ENCODE measurements at places on chromosomes 4 and X.
A peak's percentile ranks its signal among the peaks of the same experiment; 100 is the strongest.

DNA sequence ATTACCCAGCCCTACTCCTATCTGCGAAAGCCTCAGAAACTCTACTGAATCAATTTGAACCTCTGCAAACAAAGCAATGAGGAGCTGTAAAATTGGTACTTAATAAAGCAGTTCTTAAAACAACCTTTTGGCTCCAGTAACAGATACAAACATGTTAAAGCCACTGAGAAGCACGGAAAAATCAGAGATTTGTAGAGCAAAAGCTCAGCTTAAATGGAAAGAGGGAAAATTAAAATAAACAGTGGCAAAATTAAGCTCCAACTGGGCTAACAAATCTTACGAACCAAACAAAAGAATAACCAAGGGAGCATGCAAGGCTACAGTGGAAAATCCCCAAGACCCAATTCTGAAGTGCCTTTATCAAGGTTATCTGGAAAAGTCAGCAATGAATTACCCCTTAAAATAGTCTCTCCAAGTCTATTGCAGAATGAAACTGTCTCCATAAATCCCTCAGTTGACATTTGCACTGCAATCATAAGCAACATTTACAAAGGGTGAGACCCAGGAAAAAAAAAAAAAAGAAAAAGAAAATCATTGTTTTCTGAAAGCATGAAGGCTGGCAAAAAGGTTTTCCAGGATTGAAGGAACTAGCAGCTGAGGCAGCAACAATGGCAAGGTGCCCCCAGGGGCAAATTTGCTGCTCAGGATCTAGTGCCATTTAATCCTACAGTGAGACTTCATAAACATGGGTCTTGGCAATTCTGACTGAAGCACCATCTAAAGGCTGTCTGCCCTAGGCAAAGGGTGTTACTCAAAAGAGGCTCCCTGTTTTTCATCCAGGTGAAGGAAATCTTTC is 40.1 kb downstream of the USP46 start:
- DNase-seq, result no peak

DNA sequence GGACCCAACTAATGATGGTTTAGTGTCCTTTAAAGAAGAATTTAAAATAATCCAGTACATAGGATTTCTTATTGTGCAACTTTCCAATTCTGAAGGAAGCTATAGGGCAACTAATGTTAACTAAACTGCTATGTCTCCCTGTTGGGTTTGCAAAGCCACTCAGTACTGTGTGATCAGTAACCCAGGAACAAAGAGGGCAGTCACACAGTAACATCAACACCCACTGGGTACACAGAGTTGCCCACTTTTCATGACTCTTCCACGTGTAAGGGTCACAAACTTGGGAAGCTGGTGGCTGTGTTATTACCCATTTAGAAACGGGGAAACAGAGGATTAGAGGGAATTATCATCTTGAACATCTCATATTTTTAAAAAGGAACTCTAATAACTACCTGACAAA is 555.0 kb upstream of the DIPK2B start:
- no peak for DNase-seq

- peak; percentile 82 for DNase-seq
Measured at GRCh38 chr4:5050520-5051277, 581 bp upstream of the STK32B start.

DNA sequence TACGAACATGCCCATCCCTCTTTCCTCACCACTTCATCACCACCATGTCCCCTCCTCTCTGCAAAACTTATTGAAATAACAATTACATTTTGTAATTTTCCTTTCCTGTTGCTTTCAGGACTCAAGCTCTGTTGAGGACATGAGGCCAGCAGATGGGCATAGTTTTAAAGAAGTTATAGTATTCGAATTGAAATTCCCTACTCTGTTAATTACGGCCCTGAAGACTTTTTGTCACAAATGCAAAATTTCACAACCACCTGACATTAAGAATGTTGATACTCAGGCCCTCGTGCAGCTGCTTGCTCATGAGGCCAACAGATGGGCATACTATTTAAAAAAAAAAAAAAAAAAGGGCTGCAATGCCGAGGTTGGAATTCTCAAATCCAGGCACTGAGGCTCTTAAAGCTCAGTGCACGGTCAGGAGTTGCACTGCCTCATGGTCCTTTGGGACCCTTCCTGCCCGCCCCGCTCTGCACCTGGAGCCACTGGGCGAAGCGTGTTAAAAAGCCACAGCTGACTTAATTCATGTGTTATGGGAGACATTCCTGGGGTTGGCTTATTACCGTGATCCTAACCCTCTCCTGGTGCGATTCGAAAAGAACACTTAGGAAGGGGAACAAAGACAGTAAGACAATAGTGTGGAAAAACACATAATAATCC is 34.2 kb upstream of the FAT1 start:
- DNase-seq, result no peak

- DNase-seq, result no peak
Measured at GRCh38 chrX:143095321-143095720, 69.6 kb downstream of the SPANXN4 start.

- no peak for DNase-seq
Measured at GRCh38 chr4:185119927-185120630, 23.0 kb upstream of the SLC25A4 start.

DNA sequence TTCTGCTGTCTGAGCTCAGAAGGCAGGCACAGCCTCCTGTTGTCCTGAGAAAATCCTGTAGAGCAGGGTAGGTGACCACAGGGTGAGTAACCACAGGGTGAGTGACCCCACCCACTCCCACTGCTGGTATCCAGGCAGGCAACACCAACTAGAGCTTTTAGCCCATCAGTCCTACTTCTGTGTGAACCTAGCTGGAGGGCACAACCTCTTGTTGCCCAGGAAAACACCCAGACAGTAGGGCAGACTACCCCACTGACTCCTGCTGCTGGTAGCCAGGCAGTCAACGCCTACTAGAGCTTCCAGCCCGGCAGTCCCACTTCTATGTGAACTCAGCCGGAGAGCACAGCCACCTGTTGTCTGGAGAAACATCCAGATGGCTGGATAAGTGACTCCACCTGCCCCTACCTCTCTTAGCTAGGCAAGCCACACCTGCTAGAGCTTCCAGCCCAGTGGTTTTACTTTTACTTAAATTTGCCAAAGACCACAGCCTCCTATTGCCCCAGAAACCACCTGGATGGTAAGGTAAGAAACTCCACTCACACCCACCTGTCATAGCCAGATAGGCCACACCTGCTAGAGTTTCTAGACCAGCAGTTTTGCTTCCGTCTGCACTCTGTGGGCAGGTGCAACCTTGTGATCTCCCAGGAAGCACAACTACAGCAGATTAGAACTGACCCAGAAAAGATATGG is 371.6 kb downstream of the INPP4B start:
- DNase-seq, result no peak

GRCh38 chrX:125769628-125770027 is 396.5 kb downstream of the DCAF12L2 start:
- DNase-seq, result no peak

DNA sequence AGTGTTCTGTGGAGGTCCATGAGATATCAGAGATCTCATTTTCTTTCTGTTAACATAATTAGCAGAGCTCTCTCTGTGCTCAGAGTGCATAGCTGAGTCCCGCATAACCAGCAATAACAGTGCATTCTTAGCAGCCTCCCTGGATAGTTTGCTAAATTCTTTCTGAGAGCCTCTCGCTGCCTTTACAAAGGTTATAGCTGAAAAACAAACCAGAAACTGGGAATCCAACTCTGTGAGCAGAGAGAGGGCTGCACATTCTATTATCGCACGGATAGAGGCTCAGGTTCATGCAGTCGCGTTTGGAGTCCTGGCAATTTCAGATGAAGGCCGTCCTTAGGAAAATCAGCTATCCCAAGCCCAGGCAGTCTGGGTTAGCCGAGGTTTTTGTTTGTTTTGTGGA is 1.2 kb downstream of the ENPP6 start:
- no peak for DNase-seq

- no peak for DNase-seq
Measured at GRCh38 chr4:87122252-87122651, 98.2 kb downstream of the KLHL8 start.

DNA sequence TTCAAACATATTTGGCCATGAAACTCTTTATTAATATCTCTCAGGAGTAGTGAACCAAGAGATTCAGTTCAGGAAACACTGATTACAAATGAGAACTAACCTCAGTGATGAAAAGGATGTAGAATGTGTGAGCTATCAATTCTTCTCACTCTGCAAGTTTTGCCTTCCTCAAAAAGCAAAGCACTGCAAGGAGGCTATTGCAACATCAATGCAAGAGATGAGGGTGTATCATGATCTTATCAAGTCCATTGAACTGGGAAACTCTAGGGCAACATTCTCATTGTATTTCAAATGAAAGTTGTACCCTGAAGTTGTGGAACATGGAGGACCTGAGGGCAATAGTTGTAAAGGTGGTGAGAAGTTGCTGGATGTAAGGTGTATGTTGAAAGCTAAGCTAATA is 56.4 kb upstream of the VEGFC start:
- DNase-seq, result no peak

- DNase-seq, result no peak
Measured at GRCh38 chr4:144507311-144508101, 138.4 kb upstream of the HHIP start.

DNA sequence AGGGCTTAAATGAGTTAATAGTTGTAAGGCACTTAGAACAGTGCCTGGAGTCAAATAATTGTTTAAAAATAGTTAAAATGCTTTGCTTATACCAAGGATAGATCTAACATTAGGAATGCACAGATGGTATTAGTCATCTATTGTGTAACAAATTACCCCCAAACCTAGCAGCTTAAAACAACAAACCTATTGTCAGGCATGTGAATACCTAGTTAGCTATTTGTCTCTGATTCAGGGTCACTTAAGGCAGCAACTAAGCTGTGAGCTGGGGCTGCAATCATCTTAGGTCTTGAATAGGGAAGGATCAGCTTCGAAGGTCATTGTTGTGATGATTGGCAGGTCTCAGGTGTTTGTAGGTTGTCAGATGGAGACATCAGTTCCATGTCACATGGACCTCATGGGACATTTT is 42.4 kb upstream of the AGA start:
- no peak for DNase-seq

DNA sequence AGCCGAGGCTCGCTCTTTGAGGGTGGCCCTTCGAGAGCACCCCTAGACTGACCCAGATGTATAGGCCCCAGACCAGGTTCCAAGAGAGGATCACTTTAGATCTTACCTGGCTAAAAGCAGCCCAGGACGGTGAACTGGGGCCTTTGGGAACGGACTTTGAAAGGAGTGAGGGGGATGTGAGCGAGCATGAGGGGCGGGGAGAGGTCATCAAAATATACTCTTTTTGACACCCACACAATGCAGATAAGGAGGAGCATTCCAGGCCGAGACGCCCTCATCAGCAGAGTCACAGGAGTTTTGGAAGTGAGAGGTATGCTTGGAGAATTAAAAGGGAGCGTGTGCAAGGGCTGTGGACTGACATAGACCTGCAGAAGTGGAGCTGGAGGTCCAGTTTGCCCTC is 528 bp downstream of the NSDHL start:
- DNase-seq, result no peak

DNA sequence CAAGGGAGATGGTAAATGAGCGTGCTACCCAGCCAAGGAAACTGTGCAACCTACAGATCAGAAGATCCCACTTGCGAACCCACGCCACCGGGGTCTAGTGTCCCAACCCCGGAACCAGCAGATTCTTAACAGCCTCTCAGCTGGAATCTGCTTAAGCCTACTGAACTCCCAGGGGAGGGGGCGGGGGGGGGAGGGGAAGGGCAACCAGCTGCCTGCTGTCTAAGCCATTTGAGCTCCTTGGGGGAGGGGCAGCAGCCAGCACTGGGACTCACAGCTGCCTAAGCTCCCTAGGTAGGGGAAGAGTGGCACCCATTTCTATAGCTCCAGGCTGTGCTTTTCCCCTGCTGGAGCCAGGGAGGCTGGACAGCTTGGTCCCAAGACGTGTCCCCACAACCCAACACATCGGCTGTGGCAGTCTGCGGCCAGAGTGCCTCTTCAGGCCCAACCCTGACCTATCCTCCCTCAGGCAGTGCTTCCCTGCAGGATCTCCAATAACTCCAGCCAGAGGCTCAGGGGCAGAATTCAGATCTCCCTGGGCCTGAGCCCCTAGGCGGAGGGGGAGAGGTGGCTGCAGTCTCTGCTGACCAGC is 289.2 kb downstream of the LDB2 start:
- DNase-seq, result no peak

All from mesothelial cell of epicardium (in vitro differentiated cells).